ENCODE measurements at places on chromosomes 3 and 15.

DNA sequence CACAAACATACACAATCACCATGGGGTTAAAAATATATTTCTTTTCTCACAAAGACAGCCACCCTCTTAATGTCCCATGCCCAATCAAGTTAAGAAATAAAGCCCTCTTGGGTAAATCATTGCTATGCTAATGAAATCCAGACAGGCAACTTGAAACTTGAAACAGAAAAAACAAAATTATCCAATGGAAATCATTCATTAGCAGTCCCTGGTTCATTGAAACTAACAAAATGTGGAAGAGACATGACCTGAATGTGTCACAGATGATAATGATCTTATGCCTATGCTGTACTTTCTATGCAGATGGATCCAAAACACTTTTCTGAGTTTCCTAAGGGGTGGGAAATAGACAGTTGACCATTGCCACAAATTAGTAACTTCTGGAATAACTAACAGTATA is 983.7 kb downstream of the MCTP2 start:
- DNase-seq = no peak

- DNase-seq = no peak
Observed at GRCh38 chr3:112376241-112376911, 43.4 kb downstream of the CD200 start.

DNA sequence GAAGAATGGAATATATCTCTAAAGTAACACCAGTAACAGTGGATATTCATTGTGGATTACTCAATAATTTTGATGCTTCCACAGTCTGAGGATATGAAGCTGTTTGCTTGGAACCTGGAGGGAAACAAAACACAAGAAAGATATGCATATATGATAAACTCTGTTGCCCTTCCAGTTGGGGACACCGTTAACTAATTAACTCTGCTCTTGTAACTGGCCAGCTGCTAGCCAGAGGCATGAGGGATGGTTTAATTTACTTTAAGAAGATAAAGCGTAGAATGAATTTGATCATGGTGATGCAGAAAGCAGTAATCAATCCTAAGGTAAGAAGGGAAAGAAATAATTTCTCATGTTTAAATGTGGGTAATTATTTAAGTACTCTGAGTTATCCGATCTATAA is 442.6 kb downstream of the NAALADL2 start:
- no peak for DNase-seq

GRCh38 chr3:64163019-64163754 is 62.1 kb downstream of the PRICKLE2 start:
- DNase-seq = no peak

DNA sequence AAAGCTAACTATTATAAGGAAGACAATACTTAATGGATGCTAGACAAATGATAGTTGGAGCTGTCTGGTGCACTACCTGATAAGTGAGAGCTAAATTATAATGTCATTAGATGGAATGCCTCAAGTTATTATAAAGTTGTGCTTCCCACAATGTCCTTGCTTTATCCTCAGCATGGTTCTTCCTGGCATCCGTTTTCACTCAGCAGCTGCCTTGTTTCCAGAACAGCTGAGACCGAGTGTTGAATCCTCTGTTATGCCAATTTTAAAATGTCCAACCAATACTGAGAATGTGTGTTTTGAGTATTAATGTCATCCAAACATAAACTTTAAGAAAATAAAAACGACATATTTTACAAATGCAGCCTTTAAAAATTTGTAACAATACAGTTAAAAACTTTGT is 286.7 kb upstream of the SOX2 start:
- DNase-seq = no peak

DNA sequence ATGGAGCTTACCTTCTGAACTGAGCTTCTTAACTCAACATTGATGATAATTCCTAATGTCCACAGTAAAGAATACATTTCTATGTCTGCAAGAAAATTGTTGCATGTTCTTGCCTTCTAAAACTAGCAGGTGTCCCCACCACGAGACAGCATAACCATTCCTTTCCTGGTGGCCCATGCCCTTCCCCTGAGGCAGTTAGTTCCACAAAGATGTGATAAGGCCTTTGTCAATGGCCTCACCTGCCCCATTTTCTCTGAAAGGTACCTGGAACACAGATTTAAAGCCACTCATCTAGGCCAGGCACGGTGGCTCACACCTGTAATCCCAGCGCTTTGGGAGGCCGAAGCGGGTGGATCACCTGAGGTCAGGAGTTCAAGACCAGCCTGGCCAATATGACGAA is 21.0 kb upstream of the HTR3E start:
- DNase-seq = no peak

DNA sequence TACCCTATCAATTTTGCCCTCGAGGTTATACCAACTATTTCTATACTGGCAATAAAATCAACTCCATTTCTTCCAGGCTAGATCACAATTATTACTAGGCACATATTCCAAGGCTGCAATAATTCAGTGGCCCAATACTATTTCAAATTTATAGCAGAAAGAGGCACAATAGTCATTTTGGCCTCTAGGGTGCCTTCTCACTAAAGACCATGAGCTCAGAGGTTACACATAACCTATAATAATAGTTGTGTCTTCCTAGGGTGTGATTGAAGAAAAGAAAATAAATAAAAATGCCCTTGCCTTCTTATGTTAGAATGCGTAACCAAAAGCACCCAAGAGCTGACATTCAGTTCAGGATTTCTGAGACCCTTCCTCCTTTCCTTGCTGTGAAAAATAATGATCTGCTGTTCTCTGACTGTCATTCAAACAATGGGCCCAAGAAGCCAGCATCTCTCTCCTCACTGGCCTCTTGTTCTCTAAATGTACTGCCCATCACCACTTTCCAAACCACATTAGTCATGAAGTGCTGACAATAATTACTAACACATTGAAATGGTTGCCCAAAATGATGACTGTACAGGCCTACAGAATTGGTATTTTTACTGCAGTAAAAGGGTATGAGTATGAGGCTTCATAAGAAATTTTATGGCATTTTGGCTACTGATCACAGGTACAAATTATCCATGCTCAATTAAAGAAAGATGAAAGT is 244.8 kb downstream of the LRRN1 start:
- no peak for DNase-seq

- no peak for DNase-seq
Observed at GRCh38 chr15:48887144-48887543, 9.2 kb downstream of the EID1 start.

GRCh38 chr3:4956738-4957137 is 22.5 kb upstream of the BHLHE40 start:
- DNase-seq = no peak

DNA sequence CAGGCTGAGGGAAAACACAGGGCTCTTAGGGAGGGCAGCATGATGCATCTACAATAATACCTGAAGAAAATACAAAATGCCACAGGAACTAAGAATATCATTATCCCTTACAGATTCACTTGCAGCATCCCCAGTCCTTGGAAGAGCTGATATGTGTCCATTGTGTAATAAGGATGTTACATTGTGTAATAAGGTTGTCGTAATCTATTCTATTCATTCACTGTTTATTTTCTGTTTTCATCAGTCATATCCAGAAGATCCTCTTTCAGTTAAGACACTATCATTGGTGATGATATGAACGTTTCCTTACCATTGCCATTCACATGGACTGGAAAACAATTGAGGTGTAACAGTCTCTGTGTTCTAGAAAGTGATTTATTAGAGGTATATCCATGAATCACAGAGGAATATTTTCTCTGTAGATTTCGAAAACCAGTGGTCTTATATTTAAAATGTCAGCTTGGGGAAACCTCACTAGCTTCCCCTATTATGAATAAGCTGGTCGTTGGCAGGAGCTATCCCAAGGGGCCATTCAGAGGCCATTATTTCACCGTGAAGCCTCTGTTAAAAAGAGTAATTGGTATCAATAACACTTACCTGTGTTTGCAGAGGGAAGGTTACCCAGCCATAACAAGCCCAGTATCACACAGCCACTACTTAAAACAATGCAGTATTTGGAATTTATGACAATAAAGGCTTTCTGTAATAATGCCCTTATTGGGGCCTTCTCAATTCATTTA is 241.1 kb downstream of the ZNF385D start:
- no peak for DNase-seq

- DNase-seq = no peak
Observed at GRCh38 chr3:188326111-188326510, 172.2 kb downstream of the LPP start.

GRCh38 chr15:73617301-73617831 is 15.8 kb downstream of the NPTN start:
- no peak for DNase-seq

- no peak for DNase-seq
Observed at GRCh38 chr3:193344486-193344885, 34.1 kb downstream of the ATP13A5 start.

- no peak for DNase-seq
Observed at GRCh38 chr3:123800362-123800682, 83.8 kb downstream of the MYLK start.

GRCh38 chr3:150393745-150394144 is 14.4 kb upstream of the TSC22D2 start:
- DNase-seq = no peak

DNA sequence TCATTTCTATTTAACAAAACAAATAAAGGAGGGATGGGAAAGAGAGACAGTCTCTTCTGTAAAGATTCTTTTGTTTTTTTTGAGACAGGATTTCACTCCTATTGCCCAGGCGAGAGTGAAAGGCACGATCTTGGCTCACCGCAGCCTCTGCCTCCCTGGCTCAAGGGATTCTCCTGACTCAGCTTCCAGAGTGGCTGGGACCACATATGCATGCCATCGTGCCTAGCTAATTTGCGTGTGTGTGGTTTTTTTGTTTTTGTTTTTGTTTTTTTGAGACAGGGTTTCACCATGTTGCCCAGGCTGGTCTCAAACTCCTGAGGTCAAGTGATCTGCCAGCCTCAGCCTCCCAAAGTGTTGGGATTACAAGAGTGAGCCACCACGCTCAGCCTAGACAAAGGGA is 23.3 kb downstream of the STAG1 start:
- no peak for DNase-seq

DNA sequence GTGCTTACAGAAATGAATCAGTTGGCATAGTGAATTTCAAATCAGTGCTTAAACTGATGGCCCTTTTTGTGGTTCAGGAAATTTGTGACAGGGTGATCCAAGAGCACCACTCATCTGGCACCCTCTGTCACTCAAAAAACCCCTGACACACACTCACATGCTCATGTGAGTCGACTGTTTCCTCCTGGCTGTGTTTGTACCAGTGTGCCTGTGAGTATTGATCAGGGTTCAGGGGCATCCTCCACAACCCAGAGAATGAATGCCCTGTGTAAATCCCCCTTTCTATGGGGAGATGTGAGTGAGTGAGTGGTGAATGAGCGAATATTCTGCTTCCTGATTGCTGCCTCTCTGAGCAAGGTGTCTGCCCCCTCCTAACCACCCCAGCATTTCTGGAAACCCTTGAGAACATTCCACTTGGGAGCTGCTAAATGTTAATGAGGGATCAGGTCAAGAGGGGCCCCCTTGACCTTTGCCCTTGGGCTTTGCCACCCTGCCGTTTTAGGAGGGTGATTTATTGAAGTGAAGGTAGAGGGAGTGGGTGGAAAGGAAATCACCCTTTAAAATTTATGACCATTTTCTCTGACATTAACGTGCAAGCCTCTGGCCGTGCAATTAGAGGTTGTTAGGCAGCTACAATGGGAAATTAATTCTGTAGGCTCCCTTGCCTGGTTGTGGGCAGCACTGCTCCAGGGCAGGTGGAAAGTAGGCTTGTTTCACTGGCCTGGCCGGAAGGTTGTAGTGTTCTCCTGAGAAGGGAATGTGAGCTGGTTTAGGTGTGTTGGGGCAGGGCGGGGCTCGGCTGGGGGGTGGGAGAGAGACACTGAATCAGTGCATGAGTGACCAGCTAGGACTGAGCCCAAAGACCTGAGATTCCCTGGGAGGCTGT is 87.2 kb downstream of the SLCO3A1 start:
- DNase-seq = no peak

- no peak for DNase-seq
Observed at GRCh38 chr3:10774129-10774670, 41.8 kb upstream of the SLC6A11 start.

GRCh38 chr3:185504636-185505035 is 5.8 kb upstream of the TMEM41A start:
- no peak for DNase-seq

DNA sequence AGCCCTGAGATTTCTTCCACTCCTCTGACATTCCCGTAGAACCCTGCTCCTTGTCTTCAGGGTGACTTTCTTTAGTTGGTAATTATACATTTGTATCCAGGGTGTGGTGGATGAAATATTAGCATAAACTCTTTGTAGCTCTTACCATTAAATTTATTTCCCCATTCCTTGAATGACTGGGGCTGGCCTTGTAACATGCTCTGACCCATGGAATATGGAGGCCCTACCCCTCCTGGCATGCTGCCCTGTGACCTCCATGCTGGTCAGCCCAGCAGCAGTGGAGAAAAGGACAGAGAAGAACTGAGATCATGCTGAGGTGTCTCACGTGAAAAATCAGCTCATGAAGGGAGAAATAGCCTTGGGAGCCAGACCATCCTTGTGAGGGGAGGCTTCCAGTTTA is 96.1 kb upstream of the PROK2 start:
- DNase-seq = no peak

DNA sequence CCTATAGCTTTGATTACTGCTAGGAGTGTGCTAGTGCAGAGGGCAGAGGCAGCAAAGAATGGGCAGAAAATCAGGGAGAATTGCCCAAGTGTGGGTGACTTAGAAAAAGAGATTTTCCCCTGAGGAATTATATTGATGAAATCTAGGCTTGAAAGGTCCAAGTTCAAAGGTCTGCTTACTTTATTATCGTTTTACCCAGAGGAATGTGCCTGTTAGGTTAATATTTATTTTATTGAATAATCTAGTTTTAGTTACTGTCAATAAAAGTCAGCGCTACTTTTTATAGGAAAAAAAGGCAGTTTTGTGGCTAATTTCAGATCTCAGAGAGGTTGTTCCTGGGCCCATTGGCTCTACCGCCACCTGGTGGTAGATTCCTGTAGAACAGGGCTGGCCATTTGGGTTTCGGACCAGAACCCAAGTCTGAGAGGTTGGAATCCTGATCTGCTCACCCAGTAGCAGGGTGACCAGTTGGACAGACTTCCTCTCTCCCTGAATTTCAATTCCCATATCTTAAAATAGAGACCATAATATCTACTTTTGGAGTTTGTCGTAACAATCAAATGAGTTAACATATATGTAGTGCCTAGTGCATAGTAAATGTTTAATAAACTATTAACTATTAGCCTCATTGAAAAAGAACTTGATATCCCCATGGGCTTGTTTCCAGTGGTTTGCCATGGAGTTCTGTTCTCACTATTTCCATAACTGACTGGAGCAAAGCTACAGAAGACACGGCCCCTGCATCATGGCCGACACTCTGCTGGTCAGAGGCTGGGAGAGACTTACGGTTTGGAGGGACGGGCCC is 62.7 kb upstream of the ZNF148 start:
- DNase-seq = peak; percentile 24

DNA sequence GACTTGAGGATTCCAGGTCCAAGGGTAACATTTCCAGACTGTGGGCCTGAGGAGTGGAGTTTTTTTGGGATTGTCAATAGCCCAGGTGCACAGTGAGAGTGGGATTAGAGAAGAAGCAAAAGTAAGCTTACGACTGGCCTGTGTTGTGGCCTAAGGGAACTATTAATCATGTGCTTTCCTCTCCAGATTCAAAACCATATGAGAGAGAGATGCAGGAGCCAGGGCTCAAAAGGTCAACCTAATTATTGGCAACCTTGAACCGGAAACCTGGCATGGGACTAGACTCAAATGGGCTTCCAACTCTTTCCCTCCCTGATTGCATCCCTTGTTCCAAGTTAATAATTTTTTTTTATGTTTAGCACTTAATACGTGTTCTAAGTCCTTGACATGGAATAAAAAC is 242.1 kb upstream of the THRB start:
- no peak for DNase-seq
